ENCODE measurements at places on chromosomes 16 and 17.
A peak's percentile ranks its signal among the peaks of the same experiment; 100 is the strongest.

- DNase-seq, result no peak
Measured at GRCh38 chr17:62187681-62188080, 122.6 kb upstream of the MED13 start.

DNA sequence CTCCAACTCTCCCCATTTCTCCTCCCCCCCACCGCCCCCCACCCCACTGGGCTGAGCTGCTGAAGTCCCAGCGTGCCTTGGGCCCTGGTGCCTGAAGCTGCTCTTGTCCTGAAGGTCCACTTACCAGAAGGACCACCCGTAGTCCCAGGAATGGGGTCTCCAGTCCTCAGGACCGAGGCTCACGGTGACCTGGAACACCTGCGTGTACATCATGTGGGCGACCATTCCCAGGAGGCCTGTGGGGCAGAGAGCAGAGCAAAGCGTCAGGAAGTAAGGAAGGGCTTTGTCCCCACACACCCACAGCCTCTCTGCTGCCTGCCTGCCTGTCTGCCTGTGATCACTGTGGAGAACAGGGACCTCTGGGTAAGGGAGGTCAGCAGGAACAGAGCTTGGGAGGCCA is 218.7 kb downstream of the GSG1L start:
- no peak for DNase-seq

- no peak for DNase-seq
Measured at GRCh38 chr17:38984666-38985065, 17.5 kb upstream of the FBXO47 start.

DNA sequence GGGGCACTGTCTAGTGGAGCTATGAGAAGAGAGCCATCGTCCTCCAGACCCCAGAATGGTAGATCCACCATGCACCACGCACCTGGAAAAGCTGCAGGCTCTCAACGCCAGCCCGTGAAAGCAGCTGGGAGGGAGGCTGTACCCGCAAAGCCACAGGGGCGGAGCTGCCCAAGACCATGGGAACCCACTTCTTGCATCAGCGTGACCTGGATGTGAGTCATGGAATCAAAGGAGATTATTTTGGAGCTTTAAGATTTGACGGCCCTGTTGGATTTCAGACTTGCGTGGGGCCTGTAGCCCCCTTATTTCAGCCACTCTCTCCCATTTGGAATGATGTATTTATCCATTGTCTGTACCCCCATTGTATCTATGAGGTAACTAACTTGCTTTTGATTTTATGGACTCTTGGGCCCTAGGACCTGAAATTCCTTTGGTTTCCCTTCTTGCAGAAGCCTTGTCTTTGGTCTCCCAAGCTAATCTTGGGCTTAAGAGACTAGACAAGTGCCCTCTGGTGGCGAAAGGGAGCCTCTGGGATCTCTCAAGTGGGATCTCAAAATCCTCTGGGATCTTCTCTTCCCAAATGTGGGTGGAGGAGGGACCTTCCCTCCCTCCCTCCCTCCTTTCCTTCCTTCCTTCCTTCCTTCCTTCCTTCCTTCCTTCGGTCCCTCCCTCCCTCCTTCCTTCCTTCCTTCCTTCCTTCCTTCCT is 58.2 kb upstream of the HAPSTR1 start:
- no peak for DNase-seq

GRCh38 chr16:67191411-67191994 is 452 bp upstream of the E2F4 start:
- no peak for DNase-seq

DNA sequence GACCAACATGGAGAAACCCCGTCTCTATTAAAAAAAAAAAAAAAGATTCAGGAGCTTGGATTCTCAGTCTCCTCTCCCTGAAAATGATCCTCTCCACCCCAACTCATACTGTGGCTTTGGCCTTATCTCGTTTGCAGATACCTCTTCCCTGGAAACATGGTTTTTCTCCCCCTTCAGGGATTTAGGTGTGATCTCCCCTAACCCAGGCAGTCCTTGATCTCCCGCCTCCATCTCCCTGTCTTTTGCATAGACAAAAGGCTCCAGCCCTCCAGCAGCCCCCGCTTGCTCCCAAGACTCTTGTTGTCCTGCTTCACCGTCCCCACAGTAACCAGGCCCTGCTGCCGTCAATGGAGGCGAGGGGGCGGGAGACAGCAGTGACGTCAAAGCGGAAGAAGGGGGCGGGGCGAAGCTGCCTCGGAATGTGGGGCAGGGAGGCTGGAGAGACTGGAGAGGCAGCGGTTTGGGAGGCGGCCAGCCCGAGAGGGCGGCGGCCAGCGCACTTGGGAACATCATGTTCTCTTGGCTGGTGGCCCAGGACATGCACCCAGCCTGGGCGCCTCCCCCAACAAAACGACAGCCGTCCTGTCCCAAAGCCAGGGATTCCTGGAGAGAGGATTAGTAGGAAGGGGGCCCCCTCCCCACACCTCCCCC is 1.9 kb upstream of the PER1 start:
- DNase-seq, result peak; percentile 97

GRCh38 chr17:41496803-41497484 is 7.2 kb upstream of the KRT36 start:
- DNase-seq, result peak; percentile 30

DNA sequence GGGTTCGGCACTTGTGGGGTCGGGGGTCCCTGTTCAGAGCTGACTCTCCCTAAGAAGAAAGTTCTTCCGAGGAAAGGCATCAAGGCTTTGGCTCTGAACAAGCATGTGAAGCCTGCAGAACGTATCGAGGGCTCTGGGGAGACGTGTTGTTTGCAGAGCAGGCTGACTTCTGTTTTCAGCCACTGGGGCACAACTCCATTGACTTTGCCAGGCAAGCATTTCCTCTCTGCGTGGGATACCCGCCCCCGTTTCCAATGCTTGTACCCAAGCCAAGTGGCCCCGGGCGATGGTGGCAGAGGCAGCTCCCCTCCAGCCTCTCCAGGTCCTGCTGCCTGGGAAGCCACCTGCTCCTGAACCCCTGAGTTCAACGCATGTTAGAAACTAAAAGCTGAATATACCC is 255.7 kb downstream of the RBFOX3 start:
- DNase-seq, result no peak

GRCh38 chr16:12059216-12059769 is 82.8 kb downstream of the SNX29 start:
- DNase-seq, result no peak

DNA sequence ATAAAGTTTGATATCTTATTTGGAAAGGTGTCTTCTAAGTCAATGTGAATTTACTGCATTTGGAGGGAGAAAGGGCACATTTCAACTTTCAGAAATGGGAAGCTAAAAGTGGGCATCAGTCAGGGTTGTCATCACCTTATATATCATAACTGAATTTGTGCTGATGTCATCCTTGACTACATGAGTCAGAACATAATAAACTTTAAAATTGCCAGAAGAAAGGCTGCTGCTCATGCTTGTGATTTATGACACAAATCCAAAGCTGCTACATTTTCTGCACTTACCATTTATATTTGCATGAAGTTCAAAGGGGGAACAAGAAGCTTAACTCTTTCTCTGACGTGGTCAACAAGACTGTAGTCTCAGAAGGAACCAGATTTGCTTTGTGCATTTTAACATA is 196.6 kb downstream of the UTP18 start:
- DNase-seq, result no peak

DNA sequence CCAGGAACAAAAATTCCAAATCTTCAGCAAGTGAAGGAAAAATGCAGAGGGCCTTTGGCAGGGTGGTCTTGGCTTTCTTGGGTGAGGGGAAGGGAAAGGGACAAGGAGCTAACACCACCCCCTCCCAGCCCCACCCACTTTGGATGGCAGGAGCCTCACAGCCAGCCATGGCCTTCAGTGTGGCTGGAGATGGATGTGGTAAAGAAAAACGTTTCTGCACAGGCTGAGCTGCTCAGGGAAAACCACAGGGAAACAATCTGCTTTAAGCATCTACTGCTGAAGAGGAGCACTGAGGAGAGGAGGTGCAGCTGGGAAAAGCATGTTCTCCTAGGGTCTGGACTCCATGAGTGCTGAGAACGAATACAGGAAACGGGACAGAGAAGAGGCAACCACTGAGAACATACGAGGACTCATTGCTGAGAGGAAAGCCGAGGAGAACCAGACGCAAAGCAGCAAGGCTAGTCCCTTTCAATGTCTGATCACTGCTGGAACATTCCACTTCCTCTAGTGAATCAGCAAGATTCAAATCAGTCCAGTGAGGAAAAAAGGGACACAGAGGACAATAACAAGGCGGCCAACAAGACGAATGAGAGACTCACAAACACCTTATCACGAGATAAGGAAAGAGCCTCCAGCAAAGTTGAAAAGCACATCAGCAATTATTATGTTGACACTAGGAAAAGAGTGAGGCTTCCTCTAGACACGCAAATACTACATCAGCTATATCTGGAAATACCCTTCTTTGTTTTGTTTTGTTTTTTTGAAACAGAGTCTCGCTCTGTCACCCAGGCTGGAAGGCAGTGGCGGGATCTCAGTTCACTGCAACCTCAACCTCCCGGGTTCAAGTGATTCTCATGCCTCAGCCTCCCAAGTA is 41.7 kb downstream of the ZZEF1 start:
- DNase-seq, result no peak

DNA sequence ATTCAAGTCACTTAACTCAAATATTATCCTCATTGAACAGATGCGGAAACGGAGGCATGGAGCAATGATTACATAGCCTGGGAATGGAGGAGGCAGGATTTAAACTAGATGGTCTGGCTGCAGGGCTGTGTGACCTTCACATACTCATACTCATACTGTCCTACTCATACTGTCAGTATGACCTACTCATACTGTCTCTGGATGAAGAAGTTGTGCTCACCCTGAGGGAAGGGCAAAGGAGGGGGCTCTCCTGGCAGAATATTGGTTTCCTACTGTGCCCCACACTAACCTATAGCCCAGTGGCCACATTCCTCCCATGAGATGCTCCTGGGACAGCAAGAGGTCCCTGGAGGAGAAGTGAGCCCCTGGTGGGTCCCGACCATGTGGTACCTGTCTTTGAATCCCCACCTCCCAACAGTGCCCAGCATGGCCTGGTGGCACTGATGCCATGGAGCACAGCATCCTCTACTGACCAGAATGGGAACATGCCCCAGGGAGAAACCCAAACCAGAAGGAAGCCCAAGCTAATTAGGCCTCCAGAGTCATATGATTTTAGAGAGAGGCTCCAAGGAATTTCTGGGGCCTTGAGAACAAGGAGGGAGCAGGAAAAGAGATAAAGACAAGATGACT is 197.3 kb upstream of the SDK2 start:
- DNase-seq, result no peak

GRCh38 chr17:41467561-41467960 is 375 bp upstream of the KRT32 start:
- no peak for DNase-seq

DNA sequence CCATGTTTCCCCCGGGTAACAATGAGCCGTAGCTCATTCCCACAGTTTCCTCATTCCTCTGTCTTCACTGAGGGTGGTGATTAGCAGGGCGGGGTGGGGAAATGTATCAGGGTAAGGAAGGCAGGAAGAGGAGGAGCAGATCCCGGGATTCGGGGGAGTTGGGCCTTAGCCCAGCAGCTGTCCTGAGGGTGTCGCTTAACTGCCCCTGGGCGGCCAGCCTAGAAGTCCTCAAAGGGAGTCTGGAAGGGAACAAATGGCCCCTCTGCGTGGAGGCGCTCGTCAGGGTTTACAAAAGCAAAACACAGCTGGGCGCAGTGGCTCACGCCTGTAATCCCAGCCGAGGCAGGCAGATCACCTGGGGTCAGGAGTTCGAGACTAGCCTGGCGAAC is 14.3 kb downstream of the MLYCD start:
- DNase-seq, result no peak

DNA sequence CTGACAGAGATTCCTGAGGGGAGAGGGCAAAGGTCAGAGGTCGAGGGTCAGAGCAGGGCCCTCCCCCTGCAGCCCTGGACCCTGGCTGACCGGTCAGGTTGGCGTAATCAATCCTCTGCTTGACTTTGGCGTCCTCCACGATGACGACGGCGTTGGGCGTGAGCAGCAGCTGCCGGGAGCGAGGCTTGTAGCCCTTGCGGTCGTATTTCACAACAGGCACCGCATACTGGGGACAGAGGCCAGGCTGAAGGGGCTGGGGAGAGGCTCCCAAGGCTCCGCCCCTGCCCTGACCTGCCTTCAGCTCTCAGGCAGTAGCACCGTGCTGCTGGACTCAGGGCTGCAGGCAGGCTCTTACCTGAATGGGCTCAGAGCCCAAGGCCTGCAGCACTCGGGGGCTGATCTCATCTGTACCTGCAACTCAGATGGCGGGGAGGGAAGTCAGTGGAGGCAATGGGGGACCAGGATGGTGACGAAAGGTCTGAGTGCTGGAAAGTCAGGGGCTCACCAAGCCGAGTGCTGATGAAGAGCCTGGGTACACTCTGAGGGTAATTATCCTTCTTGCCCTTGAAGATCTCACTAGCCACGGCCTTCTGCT is 12.0 kb upstream of the CRK start:
- no peak for DNase-seq

All from fibroblast of skin of left biceps (primary cell).